ENCODE measurements at places on chromosomes 2 and 18. TPM values are rescaled to one million over a fixed set of nuclear protein-coding genes. Genes with fewer than 3 reads are reported as not detected.

Gene CHRND
- not detected for total RNA-seq

Gene LRRC30
- total RNA-seq, result not detected

Gene STPG4
- total RNA-seq, result 0.16 TPM

Gene TTC39C
- total RNA-seq, result 24.6 TPM

Gene POU3F3
- not detected for total RNA-seq

Gene CAPN14
- 191 TPM for total RNA-seq

Gene OST4
- 258 TPM for total RNA-seq

Gene SNTG2
- 0.60 TPM for total RNA-seq

Gene TXNDC2
- total RNA-seq, result not detected

Gene AMER3
- total RNA-seq, result not detected

Gene PLEK
- 1.00 TPM for total RNA-seq

Gene REG3A
- not detected for total RNA-seq

Gene GPN1
- total RNA-seq, result 26.5 TPM

Gene FAM228A
- not detected for total RNA-seq

Gene POTEC
- not detected for total RNA-seq

Gene DLX2
- total RNA-seq, result not detected

Measured in esophagus mucosa (tissue), 1 donor.